Naive thymus-derived CD8-positive, alpha-beta T cell (primary cell): ENCODE measurements at places on chromosomes 12 and 14. TPM values are rescaled to one million over a fixed set of nuclear protein-coding genes. Genes with fewer than 3 reads are reported as not detected.

SAMD15 gene
- total RNA-seq, result 0.44 TPM

GRIN2B gene
- not detected for total RNA-seq

SLC10A1 gene
- total RNA-seq, result not detected

LRRC10 gene
- not detected for total RNA-seq

TTC6 gene
- total RNA-seq, result not detected

PDZRN4 gene
- not detected for total RNA-seq

MMP19 gene
- not detected for total RNA-seq

EID3 gene
- total RNA-seq, result 13.6 TPM

MAP3K9 gene
- 7.8 TPM for total RNA-seq

FAM90A1 gene
- total RNA-seq, result not detected

TCL1A gene
- total RNA-seq, result 23.8 TPM

FITM1 gene
- 2.2 TPM for total RNA-seq

P3H3 gene
- total RNA-seq, result 8.6 TPM

ZNF664 gene
- 47.9 TPM for total RNA-seq

GLT1D1 gene
- total RNA-seq, result not detected
